ENCODE measurements at places on chromosomes 3 and 15.
A peak's percentile ranks its signal among the peaks of the same experiment; 100 is the strongest.

- peak; percentile 86 for DNase-seq
Observed at GRCh38 chr15:39171944-39172368, 408.9 kb upstream of the THBS1 start.

DNA sequence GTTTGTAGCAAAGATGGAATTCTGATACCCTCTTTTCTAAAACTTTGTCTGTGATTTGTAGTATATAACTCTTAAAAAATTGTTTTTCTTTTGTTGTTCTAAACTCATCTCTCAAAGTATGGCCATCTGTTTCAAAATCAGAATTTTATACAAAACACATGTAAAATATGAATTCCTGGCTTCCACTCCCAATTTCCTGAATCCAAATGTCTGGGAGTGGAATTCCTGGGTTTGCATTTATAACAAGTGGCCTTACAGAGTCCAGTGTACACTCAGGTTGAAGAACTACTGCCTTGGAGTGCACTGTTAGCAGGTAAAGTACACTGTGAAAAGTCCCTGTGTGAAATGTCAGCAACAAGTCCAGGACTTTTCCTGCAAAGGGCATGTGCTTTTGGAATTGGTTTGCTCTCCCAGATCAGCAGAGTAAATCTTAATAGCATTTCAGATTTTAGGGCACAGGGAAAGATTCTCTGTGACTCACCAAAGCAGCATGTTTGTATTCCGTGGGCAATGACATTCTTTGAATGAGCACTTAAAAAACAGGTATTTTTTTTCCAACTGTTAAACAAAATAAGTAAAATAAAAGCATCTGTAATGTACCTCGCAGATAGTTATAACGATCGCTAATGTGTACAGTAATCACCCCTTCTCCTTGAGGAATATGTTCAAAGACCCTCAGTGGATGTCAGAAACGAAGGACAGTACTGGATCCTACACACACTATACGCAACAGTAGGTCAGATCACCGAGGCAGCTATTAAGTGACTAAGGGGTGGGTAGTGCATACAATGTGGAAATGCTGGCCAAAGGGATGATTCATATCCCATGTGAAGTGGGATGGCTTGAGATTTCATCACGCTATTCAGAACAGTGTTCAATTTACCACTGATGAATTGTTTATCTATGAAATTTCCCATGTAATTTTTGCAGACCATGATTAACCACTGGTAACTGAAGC is 2.0 kb upstream of the CLDN16 start:
- no peak for DNase-seq

DNA sequence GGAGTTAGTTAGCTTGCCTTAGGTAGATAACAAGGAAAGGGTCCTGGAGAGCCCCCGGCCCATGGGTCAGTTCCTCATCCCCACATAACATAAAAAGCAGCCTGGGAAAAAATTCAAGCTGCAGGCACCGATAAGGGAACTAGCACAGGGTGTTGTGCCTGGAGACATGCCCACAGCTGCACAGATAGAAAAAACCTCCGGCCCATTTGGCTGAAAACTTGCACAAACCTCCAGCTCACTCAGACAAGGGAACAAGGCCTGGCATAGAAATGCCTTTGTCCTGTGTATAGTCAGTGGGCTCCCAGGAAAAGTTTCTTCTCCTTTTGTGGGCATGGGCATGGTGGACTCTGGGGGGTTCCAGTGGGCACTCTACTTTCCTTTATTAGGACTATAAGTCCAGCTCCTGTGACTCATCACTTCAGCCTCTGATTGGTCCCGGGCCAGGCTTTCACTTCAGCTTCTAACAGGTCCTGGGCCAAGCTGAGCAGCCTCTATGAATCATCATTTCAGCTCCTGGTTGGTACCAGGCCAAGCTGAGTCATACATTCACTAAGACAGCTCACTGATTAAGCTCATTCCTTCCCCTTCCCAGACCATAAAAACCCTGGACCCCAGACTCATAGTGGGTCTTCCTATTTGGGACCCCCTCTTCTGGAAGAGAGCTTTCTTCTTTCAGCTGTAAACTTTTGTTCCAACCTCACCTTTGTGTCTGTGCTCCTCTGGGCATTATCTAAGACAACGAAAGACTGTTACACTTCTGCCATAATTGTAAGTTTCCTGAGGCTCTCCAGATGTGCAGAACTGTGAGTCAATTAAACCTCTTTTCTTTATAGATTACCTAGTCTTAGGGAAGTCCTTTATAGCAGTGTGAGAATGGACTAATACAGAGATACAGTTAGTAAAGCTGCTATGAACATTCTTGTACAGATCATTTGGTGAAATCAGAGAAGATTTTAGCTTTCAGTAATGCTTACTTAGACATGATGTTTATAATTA is 348.0 kb upstream of the DPPA4 start:
- no peak for DNase-seq

- no peak for DNase-seq
Observed at GRCh38 chr15:75143738-75144334, 57.8 kb upstream of the C15orf39 start.
